Inflammatory macrophage (primary cell): ENCODE measurements at places on chromosomes 4 and X.
A peak's percentile ranks its signal among the peaks of the same experiment; 100 is the strongest.

DNA sequence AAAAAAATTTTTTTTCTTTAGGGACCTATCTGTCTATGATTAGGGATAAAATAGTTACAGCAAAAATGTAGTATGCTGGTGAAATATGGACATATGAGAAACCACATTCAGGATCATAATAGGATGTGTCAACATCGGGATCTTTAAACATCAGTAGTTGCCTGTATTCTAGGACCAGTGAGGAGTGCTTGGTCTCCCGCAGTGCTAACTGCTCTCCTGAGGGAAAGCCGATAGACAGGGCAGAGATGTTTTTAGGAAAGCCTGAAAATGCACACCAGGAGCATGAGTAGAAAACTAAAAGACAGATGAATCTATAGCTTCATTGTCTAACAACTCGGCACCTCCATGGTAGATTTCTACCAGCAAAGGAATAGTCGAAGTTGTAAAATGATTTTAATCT is 178.1 kb upstream of the SMIM31 start:
- DNase-seq, result no peak

DNA sequence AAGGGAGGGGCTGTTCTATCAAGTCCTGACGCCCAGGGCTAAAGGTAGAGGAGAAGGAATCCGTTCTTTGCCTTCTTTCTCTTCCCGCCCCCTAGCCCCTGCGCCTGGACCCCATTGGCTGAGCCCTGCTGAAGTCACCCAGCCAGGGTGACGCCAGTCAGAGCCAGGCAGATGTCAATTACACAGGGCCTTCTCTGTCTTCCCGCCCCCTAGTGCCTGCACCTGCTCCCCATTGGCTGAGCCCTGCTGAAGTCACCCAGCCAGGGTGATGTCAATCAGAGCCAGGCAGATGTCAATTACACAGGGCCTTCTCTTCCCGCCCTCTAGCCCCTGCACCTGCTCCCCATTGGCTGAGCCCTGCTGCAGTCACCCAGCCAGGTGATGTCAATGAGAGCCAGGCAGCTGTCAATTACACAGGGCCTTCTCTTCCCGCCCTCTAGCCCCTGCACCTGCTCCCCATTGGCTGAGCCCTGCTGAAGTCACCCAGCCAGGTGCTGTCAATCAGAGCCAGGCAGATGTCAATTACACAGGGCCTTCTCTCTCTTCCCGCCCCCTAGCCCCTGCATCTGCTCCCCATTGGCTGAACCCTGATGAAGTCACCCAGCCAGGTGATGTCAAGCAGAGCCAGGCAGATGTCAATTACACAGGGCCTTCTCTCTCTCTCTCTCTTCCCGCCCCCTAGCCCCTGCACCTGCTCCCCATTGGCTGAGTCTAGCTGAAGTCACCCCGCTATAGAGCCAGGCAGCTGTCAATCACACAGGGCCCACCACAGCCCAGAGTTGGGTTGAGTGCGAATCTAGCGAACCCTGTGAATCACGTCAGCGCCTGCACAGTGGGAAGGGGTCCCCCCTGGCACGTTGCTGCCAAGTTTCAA is 46.4 kb downstream of the ASMT start:
- DNase-seq, result peak; percentile 79

GRCh38 chrX:146056511-146057081 is 239.0 kb downstream of the SLITRK2 start:
- no peak for DNase-seq

GRCh38 chr4:171846232-171846631 is 33.0 kb downstream of the GALNTL6 start:
- peak; percentile 21 for DNase-seq

DNA sequence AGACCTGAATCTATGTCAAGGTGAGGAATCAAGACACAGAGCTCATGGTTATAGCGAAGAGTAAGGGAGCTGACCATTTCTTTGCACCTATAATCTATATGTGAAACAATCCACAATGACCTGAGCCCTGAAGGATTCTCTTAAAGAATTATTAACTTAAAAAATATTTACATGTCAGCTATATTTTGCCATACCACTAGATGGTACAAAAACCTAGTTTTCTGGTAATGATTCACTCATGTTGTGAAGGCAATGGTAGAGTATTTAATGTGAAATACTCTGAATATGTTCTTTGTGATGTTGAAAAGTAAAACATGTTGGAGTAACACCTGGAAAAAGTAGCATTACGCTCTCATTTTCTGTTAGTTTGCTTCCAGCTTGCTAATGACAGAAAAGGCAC is 40.0 kb downstream of the VGLL1 start:
- no peak for DNase-seq

- no peak for DNase-seq
Measured at GRCh38 chr4:78770091-78770642, 6.0 kb upstream of the BMP2K start.

GRCh38 chr4:106676173-106676921 is 307.8 kb upstream of the GIMD1 start:
- DNase-seq, result peak; percentile 84

- no peak for DNase-seq
Measured at GRCh38 chr4:99207911-99208718, 10.9 kb downstream of the ADH6 start.

GRCh38 chrX:7948483-7948882 is 21.3 kb upstream of the PNPLA4 start:
- DNase-seq, result no peak

GRCh38 chrX:17590892-17591740 is 146.2 kb upstream of the SCML1 start:
- peak; percentile 51 for DNase-seq

DNA sequence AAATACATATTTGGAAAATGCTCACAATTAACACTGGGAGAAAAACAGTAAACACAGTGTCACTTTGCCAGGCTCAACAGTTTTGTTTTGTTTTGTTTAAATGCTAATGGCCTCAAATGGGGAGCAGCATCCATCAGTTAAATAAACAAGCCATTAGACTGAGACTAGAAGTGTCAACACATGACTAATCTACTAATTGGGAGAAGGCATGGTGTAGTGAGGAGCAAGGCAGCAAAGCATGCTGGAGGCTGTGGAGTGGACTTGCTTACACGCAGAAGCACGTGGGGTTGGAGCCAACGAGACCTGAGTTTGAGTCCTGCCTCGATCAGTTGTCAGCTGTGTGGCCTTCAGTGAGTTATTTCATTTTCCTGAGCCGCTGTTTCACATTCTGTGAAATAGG is 29.0 kb downstream of the UTP14A start:
- no peak for DNase-seq

GRCh38 chrX:9610771-9611392 is 146.0 kb downstream of the TBL1X start:
- no peak for DNase-seq

GRCh38 chr4:6955261-6955911 is 45.8 kb downstream of the TBC1D14 start:
- DNase-seq, result no peak

DNA sequence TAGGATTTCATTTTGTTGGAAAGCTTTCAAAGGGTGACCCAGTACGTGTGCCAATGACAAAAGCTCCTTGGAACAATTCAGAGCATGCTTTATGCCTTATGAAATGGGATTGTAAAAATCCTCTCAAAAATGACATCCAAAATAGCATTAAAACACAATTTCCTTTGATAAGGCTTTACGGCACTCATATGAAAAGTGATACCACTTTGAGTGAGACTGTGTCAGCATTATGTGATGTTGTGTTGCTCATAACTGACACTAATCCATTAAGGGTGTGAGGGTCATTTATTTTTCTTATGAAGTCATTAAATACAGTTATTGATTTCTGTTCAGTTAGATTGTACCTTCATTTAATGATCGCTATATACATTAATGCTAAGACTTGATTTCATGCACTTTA is 250.2 kb downstream of the TENM3 start:
- no peak for DNase-seq

GRCh38 chr4:69038582-69038981 is 57.7 kb upstream of the UGT2B7 start:
- no peak for DNase-seq

- no peak for DNase-seq
Measured at GRCh38 chr4:170229006-170229405, 139.2 kb upstream of the AADAT start.

- DNase-seq, result peak; percentile 76
Measured at GRCh38 chr4:78876568-78877320, 62.5 kb downstream of the PAQR3 start.

DNA sequence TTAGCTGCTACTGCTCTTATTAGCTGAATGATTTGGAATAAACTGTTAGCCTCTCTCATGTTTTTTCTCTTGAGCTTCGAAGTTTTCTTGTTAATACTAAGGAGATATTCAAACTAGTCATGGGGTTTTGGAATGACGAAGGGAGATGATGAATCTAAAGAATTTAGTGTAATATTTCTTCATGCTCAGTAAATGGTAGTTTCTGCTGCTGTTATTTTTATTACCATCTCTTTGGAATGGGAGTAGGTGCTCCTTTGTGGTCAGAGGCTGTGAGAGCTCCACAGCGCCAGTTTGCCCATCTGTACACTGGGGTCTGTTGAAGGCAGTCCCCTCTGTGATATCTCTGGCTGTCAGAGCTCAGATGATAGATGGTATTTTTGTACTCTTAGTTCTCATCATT is 33.7 kb downstream of the HTT start:
- no peak for DNase-seq

DNA sequence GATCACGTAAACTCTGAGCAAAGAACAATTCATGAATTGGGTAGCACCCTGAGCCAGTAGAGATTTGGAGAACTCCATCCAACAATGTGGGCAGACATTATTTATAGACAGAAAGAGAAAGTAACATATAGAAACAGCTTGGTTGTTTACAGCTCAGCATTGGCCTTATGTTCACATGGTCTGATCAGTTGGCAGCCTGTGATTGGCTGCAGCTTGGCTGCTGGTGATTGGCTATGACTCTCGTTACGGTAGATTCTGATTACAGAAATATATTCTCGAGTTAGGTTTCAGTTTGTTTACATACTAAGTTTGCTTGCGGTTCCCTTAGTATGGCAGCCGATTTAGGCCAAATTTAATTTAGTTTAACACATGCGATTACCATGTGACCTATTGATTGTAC is 663.4 kb downstream of the RAPGEF2 start:
- no peak for DNase-seq

GRCh38 chr4:145320294-145320693 is 139.9 kb upstream of the OTUD4 start:
- DNase-seq, result no peak

DNA sequence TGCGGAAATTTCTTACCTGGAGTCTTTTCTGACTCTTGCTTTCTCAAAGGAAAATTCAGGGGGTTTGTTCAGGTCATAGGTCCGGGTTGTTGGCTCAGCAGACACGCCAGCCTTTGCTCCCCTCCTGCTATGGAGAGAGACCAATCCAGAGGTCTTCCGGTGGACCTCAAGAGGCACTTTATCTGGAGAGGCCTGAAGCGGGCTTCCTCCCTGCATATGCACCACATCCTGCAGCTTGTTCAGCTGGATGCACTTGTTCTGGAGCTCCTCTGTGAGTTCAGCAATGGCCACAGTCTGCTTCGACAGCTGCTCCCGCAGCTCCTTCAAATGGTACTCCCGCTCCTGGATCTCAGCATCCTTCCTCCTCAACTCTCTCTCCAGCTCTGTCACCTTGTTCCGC is 10.5 kb downstream of the PRKG2 start:
- no peak for DNase-seq

DNA sequence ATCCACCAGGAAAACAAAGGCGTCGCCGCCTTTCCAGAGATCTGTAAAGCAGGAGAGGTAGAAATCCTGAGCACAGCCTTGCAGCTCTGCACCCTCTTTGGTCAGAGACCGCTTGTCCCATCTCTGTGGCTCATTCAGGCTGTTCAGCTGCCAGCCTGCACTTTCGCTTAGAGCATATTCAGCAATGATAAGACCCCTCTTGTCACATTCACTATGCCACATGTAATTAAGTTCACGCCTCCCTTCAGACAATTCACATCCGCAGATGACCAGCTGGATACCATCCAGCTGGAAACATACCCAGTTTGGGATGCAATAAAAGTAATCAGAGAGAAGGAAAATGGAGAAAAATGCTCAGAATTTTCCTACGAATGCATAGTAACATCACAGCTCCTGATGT is 335.4 kb downstream of the UNC5C start:
- DNase-seq, result no peak

DNA sequence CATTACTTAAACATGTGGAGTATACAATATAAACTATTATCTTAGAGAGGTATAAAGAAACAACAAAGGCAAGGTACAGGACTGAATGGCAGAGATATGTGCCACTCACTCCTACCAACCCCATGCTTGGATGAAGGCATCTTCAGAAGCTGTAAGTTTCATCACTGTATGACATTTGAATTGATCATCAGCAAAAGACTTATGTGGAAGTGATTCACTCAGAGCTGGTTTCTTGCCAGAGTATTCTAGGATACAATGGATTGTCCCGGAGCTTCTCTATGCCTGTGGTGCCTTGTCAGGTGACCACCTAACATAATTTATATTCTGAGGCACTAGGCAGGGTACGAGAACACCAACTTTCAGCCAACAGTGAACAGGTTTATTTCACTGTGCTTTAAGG is 392.2 kb downstream of the PPP1R2C start:
- no peak for DNase-seq

DNA sequence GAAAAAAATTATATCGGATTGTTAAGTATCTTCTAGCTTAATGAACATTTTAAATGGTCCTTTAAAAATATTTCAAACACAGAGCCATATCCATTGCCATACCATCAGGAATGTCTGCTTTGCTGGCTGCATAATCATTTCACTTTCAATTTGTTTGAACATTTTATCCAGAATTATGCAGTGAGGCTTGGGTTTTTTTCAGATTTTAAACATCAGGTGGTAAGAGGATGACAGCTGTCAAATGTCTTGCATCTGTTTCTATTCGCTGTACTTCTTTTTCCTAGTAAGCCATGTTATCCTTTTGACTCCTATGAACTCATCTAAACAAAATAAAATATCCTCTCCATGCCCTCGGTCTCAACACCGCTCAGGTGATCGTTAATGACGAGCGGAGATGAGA is 802 bp downstream of the RFC1 start:
- DNase-seq, result no peak

GRCh38 chrX:85964744-85965143 is 82.6 kb downstream of the CHM start:
- DNase-seq, result no peak

GRCh38 chrX:155056877-155057792 is 13.8 kb downstream of the CMC4 start:
- peak; percentile 52 for DNase-seq

DNA sequence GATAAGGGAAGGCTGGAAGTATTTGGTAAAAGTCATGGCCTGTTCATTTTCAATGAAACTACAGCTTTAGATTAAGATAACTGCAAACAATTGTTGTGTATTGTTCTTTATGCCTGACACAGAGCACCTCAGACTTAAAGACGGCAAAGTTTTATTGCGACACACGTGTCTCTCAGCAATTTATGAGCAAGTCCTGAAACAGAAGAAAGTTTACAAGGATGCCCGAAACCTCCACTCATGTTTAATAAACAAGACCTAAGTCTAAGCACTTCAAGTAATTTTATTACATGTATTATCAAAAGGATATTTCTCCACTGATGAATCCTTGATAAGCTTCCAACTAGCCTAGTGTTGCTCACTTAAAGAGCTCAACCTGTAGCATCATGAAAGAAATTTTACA is 51.0 kb downstream of the DHX15 start:
- DNase-seq, result no peak

DNA sequence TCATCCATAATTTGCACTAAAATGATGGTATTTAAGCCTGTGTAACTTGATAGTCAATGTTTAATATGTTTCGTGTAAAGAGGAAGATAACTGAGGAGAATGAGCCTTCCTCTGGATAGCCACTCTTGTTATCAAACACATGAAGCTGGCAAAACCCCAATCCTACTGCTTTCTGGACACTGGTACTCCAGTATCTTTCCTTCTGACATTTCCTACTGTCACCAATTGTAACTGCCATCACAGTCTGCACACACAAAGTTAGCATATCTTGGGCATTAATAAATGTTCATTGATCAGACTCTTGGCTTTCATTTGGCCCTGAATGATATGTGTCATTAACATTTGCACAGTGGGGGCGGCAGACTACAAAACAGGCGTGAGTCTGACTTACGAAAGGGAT is 419.1 kb downstream of the TMA16 start:
- DNase-seq, result no peak
